ENCODE measurements at places on chromosomes 4 and X. TPM values are rescaled to one million over a fixed set of nuclear protein-coding genes. Genes with fewer than 3 reads are reported as not detected.

- no peak for DNase-seq
Measured at GRCh38 chrX:66008328-66008970, 31.4 kb downstream of the VSIG4 start.

DNA sequence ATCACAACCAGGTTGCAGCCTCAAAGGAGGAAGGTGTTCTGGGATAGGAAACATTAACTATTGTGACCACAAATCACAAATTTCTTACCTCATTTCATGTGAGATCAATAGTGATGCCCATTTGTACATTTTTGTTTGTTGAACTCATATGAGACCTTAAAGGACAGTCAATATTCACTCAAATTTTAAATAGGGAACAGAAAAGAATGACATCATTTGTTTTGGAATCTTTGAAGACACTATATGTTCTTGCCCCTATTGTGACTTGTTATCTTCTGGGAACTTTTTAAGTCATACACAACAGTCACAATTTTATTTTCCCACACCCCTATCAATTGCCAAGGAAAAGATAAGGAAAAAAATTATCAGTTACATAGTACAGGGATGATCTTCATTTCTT is 346.5 kb downstream of the ARAP2 start:
- DNase-seq = no peak

DNA sequence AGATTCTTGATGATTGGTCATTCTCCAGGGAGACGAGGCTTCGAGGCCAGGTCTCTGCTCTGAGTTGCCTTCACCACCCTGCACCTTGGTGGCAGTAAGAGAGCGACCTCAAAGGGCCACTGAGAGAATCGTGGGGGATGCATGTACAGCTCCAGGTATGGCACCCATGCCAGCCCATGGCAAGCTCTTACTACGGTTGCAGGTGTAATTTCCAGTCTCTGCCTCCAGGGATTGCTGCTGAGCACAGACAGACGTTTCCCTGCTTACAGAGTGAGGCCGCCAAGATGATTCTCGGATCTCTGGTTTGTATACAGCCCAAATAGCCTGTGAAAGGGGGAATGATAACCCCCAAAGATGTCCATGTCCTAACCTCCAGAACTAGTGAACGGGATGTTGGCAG is 16.3 kb upstream of the DRD5 start:
- DNase-seq = no peak

- no peak for DNase-seq
Measured at GRCh38 chrX:13074297-13075262, 30.2 kb upstream of the FAM9C start.

GRCh38 chrX:14802943-14803710 is 69.7 kb downstream of the FANCB start:
- DNase-seq = peak; percentile 49

- DNase-seq = peak; percentile 71
Measured at GRCh38 chr4:85778632-85779131, 303.7 kb downstream of the ARHGAP24 start.

GRCh38 chr4:4575284-4576211 is 33.7 kb upstream of the STX18 start:
- DNase-seq = peak; percentile 46

- DNase-seq = peak; percentile 3
Measured at GRCh38 chrX:134144231-134144630, 92.8 kb upstream of the CCDC160 start.

- no peak for DNase-seq
Measured at GRCh38 chr4:78099058-78099457, 41.9 kb downstream of the FRAS1 start.

GRCh38 chr4:55107054-55107453 is 18.3 kb downstream of the KDR start:
- no peak for DNase-seq

The PDZD4 gene
- total RNA-seq = 0.32 TPM

The CCDC158 gene
- under 0.01 TPM for total RNA-seq

The CCSER1 gene
- total RNA-seq = not detected

All from fibroblast of villous mesenchyme (primary cell).